Activated naive CD8-positive, alpha-beta T cell treated with anti-CD3 and anti-CD28 coated beads for 36 hours (primary cell): ENCODE measurements at places on chromosomes 5 and 9.

DNA sequence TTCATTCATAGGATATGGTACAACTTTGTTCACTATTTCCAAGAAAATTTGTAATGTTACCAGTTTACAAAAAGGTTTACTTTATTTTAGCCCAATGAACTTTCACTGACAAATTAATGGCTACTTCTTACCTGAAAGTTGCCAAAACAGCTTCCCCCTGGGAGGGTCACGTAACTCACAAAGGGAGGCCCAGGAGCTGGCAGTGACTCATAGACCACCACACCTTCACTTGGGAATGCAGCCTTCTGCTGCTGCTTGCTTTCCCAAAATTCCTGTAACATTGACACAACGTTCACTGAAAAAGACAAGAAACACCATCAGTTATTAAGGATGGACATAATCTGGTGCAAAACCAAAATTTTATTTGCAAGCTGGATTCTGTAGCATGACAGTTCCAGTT is 18.1 kb downstream of the LIX1 start:
- DNase-seq, result no peak

DNA sequence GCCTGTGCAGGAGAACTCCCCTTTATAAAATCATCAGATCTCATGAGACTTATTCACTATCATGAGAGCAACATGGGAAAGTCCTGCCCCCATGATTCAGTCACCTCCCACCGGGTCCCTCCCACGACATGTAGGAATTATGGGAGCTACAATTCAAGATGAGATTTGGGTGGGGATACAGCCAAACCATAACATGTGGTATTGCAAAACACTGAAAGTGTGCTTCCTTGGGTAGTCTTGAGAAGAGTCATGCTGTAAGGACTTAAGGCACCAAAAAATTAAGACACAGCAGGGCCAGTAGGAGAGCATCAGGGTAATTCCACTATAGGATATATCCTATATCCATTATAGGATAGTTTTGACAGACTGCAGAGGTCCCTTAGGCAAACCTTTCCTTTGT is 29.4 kb upstream of the GDNF start:
- DNase-seq, result no peak

DNA sequence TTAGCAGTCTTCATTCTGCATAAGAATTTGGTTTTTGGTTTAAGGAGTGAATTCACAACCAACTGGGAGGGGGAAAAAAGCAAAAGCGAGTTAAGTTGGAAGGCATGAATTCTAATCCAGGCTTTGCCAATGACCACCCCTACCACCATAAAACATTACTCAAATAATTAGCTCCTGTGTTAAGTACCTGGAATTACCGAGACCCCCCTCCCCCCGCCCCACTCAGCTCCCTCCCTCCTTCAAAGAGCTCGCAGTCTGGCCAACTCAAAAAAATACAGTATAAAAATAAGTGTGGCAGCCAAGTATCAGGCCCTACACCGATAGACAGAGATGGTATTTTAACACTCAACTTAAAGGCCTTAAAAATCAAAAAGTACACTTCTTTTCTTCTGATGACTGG is 492 bp downstream of the ATG12 start:
- DNase-seq, result no peak

DNA sequence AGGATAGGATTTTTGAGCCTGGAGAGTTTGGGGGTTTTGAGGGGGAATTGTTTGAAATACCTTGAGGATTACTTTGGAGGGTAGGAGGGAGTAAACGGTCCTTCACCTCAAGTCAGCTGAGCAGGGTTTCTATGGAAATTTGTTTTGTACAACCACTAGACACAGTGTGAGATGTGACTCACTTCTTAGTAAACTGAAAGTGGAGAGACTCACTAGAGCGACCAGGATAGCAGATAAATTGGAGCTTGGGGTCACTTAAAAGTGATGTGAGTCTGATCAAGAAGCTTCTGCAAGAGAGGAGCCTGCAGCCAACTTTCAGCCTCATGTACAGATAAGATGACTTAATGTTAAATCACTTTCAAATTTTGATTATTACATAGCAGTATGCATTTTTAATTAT is 1945.9 kb upstream of the NUDT12 start:
- DNase-seq, result no peak

DNA sequence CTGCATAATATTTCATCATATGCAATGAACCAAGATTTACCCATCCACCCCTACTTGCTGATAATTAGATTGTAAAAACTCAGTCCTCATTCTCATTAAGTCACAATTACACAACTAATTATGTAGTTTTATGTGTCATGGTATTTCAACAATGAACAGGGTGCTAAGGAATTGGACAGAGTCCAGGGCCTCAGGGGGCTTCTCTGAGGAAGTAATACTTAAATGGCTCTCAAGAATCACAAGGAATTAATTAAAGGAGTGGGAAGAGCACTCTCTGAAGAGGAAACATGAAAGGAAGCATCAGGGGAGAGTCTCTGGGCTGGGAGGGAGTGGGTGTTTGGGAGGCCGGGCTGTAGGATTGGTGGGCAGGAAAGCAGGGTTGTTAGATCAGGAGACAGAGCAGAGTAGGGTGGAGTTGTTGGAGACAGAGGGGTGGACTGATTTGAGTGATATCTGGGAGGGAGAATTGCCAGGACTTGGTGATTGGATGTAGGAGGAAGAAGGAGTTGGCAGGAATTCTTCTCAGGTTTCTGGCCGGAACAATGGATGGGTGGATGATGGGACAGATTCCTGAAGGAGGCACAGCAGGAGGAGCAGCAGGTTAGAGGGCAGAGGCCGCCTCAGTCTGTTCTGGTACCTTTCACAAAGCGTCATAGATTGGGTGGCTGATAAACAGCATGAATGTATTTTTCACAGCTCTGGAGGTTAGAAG is 23.0 kb upstream of the NSG2 start:
- DNase-seq, result no peak

- no peak for DNase-seq
Observed at GRCh38 chr5:159797261-159797970, 118.9 kb upstream of the ADRA1B start.

DNA sequence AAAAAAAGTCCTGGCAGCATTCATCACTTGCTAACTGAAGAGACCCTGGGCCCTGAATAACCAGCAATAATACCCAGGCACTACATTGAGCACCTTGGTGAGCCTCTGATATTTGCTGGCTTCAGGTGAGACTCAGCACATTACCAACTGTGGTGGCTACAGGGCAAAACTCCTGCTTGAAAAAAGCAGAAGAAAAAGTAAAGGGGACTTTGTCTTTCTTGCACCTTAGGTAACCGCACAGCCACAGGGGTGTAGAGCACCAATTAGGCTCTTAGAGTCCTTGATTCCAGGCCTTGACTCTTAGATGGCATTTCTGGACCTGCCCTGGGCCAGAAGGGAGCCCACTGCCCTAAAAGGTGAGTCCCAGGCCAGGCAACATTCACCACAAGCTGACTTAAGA is 269.5 kb downstream of the AUH start:
- no peak for DNase-seq

GRCh38 chr9:125409637-125410521 is 148.3 kb downstream of the GAPVD1 start:
- peak; percentile 60 for DNase-seq

DNA sequence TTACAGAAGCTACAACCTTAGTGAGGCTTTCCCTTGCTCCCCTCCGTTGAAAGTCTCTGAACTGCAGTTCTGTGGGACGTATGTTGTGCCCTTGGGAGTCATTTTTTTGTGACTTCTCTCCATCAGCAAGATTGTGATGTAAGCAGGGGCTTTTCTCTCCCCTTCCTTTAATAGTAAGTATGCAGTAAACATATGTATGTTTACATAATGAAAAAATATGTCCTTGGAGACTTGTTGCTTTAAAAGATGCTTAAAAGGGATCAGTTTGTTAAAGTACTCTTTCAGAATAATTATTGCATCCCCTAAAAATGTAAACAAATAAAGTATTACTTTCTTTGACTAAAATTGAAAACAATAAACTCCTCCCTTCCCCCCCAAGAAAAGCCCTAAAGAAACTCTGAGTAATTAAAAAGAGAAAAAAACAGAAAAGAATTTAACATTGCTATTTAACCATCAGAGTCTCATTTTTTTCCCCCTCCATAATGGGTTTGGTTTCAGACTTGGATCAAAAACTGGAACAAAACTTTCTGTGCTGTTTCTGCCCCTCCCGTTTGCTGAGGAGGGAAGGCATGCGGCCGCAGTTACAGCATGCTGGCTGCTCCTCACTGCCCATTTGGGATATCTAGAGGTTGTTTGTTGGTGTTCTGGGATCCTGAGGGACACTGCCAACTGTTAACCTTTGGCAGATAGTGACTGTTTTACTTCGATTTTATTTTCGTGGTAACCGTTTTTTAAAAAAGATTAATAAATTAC is 40.2 kb downstream of the TRIO start:
- DNase-seq, result no peak

DNA sequence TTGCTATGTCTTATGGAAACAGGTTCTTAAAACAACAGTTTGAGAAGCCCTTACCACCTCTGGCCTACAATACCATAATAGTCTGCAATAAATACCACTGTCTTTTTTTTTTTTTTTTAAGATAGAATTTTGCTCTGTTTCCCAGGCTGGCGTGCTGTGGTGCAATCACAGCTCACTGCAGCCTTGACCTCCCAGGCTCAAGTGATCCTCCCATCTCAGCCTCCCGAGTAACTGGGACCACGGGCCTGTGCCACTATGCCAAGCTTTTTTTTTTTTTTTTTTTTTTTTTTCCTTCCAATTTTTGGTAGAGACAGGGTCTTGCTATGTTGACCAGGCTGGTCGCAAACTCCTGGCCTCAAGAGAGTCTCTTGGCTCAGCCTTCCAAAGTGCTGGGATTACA is 37.0 kb downstream of the AFF4 start:
- DNase-seq, result no peak

DNA sequence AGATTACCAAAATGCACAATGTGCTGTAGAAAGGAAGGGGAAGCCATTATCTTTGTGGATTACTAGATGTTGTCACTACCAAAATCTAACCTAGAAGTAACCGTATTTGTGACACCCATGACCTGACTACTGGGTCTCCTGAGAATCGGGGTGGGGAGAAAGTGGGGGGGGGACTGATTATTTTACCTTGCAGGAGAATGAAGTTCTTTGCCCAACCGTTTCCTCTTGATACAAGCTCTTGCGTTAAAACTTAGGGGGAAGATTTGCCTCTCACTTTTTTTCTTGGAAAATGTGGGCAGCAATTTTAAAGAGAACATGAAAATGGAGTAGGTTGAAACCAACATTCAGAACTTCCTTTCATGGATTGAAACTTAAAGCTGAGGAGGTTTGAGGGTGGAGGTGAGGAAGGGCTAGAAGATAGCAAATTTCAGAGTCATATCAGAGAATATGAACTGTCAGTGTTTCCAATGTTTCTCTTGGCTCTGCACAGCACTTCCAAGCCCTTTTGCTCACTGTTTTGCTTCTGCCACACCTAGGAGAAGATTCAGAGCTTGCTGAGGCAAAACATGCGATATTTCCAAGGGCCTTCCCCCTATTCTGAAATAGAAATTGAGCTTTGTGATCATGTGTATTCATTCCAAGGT is 280.8 kb downstream of the AOPEP start:
- no peak for DNase-seq
